ENCODE measurements at places on chromosomes 5 and 9. TPM values are rescaled to one million over a fixed set of nuclear protein-coding genes. Genes with fewer than 3 reads are reported as not detected.

DNA sequence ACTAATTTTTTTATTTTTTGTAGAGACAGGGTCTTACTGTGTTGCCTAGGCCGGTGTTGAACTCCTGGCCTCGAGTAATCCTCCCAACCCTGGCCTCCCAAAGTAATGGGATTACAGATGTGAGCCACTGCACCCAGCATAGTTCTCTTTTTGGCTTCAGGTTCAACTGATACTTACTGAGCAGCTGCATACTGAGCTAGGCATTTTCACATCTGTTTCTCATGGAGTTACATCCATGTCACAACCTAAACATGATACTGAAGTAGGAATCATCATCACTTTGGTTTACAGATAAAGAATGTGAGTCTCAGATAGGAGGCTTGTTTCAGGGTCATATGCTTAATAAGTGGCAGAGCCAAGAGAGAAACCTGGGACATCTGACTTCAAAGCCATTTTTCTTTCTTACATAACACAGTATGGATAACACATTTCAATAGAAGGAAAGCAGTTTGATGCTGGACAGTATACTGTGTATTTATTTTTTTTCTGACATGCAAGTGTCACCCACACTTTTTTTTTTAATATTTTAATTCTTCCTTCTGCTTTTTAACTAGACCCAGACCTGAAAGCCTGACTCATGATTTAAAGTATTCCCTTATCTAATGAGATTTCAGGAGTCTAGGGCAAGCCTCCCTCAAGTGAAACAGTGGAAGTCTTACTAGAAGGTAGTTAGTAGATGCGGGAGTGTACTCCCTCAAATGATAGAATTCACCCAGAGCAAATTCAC lies 90.8 kb downstream of the HACD4 start:
- DNase-seq: no peak

DNA sequence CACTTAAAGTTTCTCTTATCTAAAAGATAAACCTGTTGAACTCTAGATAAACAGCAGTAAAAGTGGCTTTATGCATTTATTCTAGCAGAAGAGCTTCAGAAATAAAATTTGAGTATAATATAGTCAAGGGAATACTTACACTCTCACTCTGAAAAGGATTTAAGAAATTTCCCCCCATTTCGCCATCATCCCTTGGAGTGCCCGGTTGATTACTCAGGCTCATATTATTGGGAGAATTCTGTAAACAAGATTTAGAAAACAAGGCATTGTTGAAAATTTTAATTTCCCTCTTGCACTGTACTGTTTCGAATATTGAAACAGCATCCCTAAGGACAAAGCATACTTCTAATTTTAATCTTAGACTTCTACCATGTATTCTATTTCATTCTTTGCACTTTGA lies 34.5 kb upstream of the ACOT12 start:
- DNase-seq: no peak

DNA sequence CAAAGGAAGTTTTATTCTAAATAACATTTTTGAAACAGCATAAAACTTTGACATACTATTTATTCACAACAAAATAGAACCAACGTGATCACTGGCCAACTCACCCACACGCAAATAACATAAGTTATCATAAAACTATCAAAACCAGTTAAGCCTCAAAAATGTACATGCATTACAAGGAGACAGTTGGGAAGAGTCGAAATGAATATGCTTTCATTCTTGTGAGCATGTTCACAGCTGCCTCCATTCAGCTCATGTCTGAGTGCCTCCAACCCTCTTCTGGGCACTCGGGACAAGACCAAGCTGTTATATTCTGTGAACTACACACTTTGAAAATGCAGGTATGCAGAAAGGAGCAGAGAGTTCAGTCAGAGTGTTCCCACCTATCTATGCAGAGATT lies 284.9 kb downstream of the BNC2 start:
- no peak for DNase-seq

DNA sequence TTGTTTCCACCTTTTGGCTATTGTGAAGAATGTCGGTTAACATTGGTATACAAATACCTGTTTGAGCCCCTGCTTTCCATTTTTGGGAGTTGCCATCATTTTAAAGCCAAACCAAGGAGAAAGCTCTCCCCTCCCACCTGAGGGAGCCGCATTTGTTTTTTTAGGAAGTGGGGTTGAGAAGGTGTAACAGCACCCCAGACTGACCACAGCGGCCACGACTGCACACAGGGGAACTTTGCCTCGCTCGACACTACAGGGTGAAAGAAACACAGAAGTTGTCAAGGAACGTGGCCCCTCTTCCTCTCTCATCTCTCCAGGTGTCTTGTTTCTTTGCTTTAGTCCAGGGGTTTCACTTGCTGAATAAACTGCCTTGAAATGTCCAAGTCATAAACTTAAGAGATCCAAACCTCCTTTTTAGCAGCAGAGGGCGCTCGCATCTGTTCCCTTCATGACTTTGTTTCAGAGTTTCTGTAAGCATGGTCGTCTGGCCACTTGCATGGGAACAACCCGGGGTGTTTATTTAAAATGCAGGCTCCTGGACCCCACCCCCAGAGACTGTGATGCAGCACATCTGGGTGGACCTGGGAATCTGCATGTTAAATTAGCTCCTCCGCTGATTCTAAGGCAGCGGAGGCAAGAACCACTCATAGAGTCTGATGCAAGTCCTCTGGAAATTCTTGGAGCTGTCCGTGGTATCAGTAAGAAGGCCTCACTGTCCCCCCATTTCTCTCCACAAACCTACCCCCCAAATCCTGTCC lies 2.1 kb upstream of the TTLL11 start:
- peak; percentile 65 for DNase-seq

GRCh38 chr5:113776832-113777525 lies 263.5 kb downstream of the YTHDC2 start:
- no peak for DNase-seq

FREM1 gene
- 226 TPM for polyA plus RNA-seq

All from renal pelvis (tissue), 12 donors.